GM13977 (cell line): ENCODE measurements at places on chromosomes 11 and 22.
A peak's percentile ranks its signal among the peaks of the same experiment; 100 is the strongest.

GRCh38 chr11:97430877-97431276 lies 1041.1 kb downstream of the JRKL start:
- DNase-seq = no peak

DNA sequence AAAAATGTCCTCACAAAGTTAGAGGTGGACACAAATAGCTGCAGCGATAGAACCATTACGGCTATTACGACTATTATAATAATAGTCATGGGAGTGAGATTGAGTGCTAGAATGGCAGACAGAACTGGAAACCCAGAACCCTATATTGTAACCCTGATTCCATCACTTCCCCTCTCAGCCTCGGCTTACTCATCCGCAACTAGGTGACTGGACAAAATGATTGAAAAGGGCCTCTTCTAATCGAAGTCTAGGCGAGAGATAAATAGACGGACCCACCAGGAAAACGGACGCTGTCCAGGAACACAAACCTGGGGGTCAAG lies 629 bp downstream of the PSMA1 start:
- DNase-seq = no peak

GRCh38 chr11:113173126-113173525 lies 141.3 kb upstream of the TTC12 start:
- no peak for DNase-seq

DNA sequence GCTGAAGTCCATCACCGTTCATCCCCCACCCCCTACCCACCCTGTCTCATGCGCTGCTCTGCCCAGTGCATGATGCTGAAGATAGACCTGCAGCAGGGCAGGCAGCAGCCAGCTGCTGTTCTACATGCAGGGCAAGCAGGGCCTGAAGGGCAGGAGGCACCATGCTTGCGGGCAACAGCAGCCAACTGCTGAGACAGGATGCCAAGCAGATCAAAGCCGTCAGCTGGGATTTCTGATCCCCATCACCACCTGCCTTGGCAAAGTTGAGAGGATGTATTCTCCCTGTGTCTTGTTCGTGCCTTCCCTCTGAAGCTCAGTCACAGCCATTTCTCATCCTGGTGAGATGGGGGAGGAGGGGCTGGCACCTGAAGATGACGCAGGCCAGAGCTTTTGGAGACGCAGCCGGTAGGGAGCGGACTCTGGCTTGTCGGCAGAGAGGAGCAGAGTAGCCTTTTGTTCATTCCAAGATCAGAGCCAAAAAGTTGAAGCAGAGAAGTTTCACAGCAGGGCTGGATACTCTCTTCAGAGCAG lies 227.0 kb downstream of the GRIK4 start:
- DNase-seq = no peak

GRCh38 chr11:6745465-6746015 lies 26.2 kb downstream of the OR2AG2 start:
- peak; percentile 24 for DNase-seq

DNA sequence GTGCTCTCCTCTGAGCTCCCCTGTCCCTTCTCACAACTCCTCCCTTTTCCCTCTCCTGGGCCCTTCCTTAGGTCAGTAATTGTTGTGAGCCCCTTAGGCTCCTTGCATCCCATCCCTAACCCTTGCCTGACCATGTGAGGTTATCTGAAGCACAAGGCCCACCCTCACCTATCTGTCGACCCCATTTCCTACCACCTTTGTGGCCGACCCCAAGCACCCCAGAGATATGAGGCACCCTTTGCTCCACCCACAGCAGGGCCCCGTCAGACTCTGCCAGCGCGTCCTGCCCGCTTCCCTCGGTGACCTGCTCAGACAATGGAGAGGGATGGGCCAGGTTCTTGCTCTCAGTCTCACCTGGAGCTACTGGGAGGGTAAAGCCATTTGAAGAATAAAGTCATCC lies 1.3 kb downstream of the GNG3 start:
- DNase-seq = no peak

DNA sequence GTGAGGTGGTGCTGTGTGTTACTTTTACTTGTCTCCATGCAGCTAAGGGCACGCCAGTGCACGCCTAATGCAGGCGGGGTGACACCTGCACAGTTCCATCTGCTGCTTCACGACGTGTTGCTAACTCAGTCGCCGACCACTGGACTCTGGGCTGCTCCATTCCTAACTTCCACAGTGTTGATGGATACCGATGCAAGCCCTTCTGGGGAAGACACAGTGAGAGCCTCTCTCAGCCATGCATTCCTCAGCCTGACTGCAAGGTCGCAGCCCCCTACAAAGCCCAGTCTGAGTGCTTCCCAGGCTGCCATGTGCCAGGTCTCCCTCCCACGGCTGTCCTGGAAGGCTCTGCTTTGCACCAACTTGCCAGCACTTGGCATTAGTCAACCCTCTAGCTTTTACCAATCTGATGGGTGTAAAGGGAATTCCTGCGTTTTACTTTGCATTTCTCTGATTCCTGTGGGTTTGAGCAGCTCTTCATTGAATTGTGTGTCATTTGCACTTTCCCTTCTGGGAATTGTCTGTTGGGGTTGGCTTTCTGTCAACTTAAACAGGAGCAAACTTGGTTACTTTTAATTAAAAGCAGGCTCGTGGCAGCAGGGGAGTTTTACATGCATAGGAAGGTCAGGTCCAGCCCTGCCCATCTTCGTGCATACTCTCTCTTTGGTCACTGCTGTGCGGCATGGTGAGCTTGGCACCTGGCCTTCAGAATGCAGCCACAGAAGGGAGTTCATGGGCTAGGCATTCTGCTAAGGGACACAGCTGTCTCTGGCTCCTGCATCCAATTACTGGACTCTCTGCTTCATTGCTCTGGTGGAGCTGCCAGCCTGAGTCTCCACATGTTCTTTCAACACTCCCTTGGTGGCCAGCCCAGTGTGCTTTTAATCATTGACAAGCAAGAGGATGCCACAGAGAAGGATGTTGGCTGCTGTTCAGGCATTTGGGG lies 34.6 kb upstream of the SHANK2 start:
- DNase-seq = no peak

GRCh38 chr11:103993507-103993906 lies 42.9 kb upstream of the DDI1 start:
- DNase-seq = no peak
